T-helper 9 cell (primary cell): ENCODE measurements at places on chromosomes 5 and 9.

DNA sequence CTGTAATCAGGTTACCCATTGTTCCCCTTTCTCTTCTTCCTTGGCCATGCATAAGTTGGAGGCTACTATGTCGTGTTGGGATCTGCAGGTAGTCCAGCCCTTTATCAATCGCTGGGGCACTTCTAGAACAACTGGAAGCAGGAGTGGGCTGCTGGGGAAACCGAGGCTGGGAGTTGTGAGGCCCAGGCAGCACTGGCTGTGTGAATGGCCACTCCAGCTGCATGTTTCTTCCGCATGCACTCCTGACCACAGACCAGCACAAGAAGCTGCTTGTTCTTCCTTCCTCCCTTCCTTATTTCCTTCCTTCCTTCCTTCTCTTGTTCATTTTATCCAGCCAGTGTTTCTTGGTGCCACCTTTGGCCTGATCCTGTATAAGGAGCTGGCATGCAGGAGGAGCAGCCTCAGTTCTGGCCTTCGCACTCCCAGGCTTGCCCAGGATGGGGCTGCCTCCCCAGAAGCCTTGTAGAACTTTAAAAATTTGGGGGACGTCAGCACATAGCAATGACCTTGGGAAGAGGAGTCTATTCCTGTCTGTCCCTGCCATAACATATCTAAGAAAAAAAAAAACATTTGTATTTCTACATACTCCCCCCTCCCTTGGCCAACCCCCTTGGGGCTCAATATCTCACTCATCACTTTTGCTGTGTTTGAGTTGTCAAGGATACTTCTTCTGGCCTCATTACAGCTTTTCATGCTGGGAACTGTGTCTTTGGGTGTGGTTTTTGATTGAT lies 20.8 kb upstream of the CXCL14 start:
- no peak for DNase-seq

- DNase-seq = no peak
These were observed 23.2 kb downstream of the XPA start for GRCh38 chr9:97673922-97674321.

DNA sequence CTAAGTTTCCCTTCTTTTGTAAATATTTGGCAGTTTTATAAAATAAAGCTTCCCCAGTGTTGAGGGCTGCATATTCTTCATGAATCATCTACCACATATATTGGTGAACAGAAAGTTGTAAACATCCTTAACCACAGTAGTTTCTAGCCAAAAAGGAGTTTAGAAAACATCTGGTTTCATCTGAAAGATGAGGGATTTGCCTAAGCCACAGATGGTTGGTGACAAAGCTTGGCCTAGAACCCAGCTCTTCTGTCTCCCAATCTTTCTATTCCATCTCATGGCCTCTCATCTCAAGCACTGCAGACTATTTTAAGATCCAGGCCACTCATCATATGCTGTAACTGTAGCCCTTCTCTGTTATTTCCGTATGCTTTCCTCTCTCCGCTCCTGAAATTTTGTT lies 232.3 kb upstream of the TRPM3 start:
- no peak for DNase-seq

DNA sequence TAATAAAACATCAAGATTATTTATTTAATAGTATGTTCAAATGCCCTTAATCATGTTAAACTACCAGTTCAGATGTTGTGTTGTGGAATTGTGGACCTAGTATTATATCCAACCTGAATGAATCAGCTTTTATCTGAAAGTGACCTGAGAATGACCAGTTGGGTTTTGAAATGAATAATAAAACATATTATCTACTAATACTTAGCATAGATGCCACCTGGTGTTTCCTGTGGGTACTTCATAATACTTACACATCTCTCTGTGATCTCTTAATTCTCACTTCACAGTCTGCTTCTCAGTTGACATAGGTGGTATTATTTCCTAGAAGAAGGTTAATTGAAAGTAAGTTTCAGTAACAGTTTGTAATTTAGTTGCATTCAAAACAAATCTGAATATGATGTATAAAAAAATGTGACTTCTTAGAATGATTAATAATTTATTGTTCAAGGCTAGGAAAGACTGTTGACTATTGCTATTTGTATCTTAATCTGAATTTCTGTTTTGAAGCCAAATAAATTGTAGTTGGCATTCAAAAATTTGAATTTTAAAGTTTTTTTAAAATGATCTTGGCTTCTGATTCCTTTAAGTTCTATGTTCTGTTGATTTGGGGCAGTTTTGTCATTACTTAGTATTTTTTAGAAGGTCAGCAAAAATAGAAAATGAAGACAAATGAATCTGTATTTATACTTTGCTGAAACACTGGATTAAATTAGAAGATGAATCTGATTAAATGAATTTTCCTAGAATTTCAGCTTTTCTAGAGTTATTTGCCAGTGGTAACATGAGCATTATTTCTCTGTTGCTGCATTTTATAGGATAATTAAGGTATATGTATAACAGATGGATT lies 48.2 kb downstream of the KIF2A start:
- DNase-seq = no peak

- no peak for DNase-seq
These were observed 179.6 kb upstream of the PITX1 start for GRCh38 chr5:135213466-135214239.

GRCh38 chr9:35335164-35335563 lies 154.7 kb upstream of the RUSC2 start:
- no peak for DNase-seq

DNA sequence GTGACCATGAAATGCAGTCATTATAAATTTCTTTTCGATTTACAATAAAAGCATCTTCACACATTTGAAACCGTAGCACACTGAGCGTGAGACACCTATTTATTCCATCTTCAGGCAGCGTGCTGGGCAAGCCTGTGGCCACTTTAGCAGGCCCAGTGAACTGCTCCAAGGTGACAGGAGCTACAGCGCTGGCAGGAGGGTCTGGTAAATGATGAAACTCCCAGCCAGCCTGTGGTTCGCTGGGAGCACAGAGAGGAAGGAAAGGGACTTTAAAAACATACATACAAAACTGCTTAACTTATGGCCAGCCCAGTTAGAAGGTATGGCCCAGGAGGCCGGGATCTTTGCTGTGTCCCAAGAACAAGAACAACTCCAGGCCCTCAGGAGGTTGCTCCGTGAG lies 5.1 kb downstream of the RAPGEF1 start:
- no peak for DNase-seq

DNA sequence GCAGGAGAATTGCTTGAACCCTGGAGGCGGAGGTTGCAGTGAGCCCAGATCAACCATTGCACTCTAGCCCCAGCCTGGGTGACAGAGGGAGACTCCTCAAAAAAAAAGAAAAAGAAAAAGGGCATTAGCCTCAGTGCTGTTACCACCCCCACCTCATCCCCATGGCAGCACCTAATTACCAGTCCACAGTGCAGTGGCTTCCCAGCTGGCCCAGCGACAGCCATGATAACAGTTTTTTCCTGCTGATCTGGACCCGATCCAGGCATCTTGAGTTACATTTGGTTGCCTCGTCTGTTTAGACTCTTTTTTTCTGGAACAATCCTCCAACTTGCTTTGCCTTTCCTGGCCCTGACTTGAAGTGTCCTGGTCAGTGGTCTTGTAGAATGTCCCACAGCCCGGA lies 24.4 kb downstream of the NCS1 start:
- no peak for DNase-seq

GRCh38 chr9:3894772-3895171 lies 369.0 kb upstream of the RFX3 start:
- DNase-seq = no peak

DNA sequence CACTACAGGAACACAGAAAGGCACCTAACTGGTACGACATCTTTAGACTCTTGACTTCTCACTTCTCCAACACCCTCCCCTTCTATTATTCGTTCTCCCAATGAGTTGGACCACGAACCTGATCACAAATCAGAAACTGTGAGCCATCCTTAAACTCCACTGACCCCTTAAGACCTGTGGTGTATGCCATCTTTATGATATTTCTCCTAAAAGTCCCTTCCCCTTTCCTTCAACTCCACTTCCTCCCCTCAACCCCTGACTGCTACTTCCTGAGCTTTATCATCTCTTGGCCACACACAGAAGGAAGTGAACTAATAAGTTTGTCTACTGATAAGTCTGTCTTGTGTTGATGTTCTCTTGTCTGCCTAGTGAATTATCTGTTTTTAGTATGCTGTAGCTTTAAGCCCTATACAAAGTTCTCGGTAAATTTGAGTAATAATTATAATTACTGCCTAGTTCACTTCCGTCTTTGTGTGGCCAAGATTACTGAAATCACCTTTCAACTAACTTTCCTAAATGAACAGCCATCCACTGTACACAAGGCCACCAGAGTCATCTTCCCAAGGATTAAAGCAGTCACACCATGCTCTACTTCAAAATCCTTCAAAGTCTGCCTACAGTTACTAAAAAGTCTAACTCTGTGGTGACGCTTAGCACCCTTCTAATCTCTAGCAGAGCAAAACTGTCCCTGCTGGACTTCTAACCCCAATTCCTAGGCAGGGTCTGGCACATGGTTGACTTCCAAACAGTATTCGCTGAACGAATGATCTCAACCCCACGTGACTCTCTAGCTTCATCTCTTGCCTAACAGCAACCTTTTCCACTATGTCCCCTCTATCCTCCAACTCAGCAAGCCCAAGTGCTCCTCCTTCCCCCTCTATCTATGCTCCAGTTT lies 23.2 kb downstream of the ELOVL7 start:
- DNase-seq = no peak

DNA sequence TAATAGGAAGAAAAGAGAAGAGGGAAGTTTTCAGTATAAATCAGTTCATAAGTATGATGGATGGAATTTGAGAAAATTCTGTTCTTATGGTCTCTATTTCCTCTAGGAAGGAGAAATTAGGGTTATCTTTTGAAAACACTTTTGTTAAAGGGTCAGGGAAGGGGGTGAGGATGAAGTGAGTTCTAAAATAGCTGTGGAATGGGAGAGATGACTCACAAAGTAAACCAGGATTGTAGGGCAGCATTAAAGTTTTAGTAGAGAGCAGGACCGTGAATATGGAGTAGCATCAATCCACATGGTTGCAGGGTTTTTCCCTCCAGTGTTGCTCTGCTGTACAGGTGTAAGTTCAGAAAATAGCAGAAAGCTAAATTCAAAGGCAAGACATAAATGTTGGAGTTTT lies 32.4 kb downstream of the MUSK start:
- no peak for DNase-seq

DNA sequence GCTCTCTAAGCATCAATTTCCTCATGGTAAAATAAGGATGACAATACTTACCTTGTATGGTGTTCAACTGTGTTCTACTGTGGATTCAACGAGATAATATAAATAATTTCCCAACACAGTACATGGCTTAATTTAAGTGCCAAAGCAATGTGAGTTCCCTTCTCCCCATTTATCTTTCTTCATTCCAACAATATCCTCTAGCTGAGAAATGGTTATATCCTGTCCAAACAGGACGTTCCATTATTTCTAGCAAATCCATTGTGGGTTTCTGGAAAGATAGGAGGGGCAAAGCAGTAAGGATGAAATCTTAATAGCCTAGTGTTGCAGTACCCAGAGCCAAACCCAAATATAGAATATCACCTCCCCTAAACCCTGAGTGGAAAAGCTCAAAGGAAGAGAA lies 22.0 kb downstream of the ABCA1 start:
- DNase-seq = no peak

DNA sequence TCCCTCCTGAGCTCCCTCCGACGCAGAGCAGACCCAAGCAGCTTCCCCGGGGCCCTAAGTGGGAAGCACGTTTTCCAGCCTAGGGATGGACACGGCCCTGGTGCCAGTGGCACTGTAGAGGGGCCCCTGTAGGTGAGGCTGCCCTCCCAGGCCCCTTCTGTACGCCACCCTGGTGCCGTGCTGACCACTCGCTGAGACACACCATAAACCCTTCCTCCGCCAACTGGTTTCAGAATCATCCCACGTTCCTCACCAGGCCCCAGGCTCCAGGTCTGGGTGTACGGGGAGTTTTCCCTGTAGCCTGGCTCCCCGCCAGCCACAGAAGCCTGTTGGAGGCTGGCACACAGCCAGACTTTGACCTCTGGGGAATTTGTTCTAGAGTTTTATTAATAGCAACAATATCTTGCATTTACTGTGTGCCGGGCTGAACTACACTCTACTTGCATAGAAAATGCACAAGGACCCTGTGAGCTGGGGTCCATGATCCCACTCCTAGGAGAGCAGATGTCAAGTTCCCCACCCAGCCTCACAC lies 18.2 kb upstream of the WDR38 start:
- no peak for DNase-seq

DNA sequence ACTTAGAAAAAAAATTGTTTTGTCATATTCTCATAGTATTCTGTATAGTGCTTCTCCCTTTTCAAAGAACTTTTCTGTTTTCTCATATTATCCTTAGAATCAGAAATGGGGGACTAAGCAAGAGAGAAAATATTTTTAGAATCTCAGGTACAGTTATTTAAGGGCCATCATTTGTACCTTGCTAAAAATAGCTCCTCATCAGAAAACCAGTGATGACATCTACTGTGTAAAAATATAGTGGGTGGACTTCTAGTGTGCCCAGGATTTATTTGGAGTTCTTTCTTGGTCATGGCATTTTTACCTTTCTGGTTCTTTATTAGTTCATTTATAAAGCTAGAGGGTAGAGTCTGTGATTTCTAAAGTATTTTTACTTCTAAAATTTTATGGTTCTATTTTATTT lies 82.5 kb downstream of the CSNK1G3 start:
- no peak for DNase-seq

GRCh38 chr5:1414311-1415058 lies 30.8 kb downstream of the SLC6A3 start:
- no peak for DNase-seq

DNA sequence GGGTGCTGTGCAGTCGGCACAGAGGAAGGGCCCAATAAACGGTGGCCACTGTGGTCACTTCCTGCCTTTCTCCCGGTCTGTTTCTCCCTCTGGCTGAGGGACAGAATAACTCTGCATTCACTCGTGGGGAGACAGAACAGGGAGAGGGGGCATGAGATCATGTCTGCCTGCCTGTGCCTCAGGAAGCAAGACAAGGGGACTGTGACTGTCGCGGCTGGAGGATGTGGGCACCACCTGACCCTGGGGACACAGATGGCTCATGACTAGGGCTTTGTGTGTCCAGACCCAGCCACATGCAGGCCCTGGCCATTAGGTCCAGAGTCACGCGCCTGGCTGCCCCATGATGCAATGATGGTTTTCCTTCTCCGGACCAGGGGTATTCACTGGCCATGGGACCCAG lies 5.8 kb downstream of the TRUB2 start:
- DNase-seq = no peak

- no peak for DNase-seq
These were observed 4.1 kb upstream of the CXXC5 start for GRCh38 chr5:139644001-139644456.

DNA sequence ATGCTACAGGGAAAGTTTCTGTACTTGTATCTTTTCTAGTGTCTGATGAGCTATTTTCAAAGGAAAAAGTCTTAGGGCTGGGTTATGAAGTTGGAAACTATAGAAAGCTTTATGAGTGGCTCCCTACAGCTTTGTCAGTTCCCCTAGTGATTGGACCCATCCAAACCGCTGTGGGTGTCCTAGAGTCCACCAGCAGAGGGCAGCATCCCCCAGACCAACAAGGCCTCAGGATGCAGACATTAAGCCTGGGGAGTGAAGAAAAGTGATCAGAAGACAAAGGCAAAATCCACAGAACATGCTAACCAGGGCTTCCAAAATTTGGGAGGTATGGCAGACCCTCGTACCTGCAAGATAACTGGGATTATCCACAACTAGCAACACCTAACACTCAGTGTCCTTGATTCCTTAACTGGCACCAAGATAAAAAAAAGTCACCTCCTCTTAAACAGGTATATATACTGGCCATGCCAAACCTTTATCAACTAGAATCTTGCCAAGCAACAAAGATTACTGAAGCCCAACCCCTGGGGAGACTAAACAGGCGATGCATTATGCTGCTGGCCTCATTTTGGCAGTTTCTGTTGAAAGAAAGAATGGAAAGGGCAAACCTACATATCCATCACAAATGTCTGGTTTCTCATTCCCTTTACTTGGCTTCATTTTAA lies 110.4 kb upstream of the NR5A1 start:
- DNase-seq = peak; percentile 55

- no peak for DNase-seq
These were observed 127.8 kb downstream of the MED27 start for GRCh38 chr9:131951905-131952304.
